Sciatic nerve (tissue), 2 donors: ENCODE measurements at places on chromosomes 3 and 15. TPM values are rescaled to one million over a fixed set of nuclear protein-coding genes. Genes with fewer than 3 reads are reported as not detected.

The EPHB1 gene
- 6.6 TPM for total RNA-seq

DNA sequence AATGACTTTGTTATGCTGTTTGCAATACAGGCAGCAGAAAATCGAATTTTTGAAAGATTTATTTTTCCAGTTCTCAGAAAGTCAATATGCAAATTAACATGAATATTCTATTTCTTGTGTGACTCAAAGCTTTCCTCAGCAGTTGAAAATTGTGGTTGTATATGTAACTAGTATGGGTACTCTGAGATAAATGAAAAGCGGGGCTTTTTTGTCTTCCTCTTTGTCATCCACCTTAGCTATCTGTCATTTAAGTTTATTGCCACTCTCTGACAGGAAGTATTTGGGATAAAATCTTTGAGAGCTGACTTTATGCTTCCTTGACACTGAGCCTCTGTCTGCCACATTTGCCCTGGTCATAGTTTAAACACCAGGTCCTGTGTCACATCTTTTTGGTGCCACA, 91.5 kb downstream of the ATG7 start:
- no peak for DNase-seq

GRCh38 chr15:85800478-85801123, 5.9 kb upstream of the KLHL25 start:
- no peak for DNase-seq

The ACKR4 gene
- total RNA-seq = 3.1 TPM

GRCh38 chr3:32686713-32687112, 1.7 kb downstream of the CNOT10 start:
- DNase-seq = no peak

The PLCD1 gene
- 40.7 TPM for total RNA-seq

The SEMA5B gene
- total RNA-seq = 10.1 TPM

DNA sequence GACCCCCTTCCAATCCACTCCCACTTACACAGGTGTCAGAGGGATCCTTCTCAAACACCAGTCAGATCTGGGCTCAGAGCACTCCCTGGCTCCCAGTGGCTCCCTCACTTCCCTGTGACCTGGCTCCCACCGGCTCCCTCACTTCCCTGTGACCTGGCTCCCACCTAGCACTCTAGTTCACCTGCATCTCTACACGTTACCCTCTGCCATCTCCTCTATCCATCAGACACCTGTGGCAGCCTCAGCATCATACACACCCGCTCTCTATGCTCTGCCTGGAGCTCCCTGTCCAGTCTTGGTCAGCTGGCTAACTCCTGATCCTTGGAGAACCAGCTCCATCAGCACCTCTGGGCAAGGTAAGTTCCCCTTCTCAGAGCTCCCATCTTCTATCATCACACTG, 5.6 kb downstream of the RPP25 start:
- DNase-seq = no peak

GRCh38 chr15:92565351-92566125, 90.0 kb downstream of the FAM174B start:
- DNase-seq = no peak

The TMEM207 gene
- total RNA-seq = not detected

GRCh38 chr3:190182418-190183043, 61.8 kb upstream of the P3H2 start:
- no peak for DNase-seq

The BCL2A1 gene
- 11.6 TPM for total RNA-seq

The GRAMD2A gene
- 6.7 TPM for total RNA-seq

- no peak for DNase-seq
These were observed 1.4 kb upstream of the RASL12 start for GRCh38 chr15:65069179-65069578.

DNA sequence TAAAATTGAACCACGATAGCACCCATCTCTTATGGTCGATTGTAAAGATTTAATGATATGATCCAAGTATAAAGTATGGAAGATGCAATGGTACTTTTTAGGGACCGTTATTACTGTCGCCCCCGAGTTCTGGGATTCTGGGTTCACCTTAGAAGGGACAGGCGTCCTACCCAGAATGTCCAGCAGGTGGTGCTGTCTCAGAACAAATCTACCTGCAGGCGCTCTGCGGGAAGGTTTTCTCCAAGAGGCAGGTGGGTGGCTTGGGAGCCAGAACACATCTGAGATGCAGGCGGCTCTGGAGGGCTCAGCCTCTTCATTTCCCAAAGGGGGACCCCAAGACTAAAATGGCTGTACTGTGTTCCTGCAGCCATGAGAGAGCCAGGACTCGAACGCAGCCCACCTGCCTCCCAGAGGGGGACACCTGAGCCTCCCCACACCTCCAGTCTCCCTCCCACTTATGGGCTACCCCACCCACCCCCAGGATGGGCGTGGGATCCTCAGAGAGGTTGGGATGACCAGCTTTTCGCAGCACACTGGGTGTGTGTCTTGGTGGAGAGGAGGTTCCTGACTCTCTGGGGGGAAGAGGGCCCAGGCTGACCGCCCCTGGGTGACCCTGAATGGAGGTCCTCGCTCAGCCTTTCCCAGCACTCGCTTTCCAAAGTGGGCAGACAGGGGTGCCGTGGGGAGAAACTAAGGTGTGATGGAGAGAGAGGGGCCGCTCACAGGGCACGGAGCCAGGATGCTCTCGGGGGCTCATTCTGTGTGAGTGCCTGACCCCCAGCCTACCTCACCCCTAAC, 28.1 kb upstream of the CORO2B start:
- peak; percentile 88 for DNase-seq

- no peak for DNase-seq
These were observed 2.4 kb downstream of the SLC6A6 start for GRCh38 chr3:14404631-14405359.

The HTR3E gene
- not detected for total RNA-seq

The SOX14 gene
- total RNA-seq = not detected

- DNase-seq = no peak
These were observed 43.3 kb downstream of the ZNF609 start for GRCh38 chr15:64503640-64504039.

DNA sequence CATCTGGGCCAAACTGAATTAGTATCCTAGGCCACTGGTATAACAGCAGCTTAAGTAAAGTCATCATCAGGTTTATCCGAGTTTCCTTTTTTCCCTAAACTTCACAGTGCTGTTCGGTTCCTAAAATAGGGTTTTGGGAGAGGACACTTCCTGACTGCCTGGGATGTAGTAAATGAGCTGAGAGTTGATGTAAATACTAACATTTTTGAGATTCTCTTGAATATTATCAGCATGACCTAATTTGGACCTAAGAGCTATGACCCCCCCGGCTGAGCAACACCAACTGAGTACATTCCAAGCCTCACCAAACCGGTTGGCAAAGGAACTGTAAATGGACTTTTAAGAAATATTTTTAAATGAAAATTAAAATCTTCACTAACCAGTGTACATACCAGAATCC, 78.8 kb downstream of the IL5RA start:
- DNase-seq = no peak

DNA sequence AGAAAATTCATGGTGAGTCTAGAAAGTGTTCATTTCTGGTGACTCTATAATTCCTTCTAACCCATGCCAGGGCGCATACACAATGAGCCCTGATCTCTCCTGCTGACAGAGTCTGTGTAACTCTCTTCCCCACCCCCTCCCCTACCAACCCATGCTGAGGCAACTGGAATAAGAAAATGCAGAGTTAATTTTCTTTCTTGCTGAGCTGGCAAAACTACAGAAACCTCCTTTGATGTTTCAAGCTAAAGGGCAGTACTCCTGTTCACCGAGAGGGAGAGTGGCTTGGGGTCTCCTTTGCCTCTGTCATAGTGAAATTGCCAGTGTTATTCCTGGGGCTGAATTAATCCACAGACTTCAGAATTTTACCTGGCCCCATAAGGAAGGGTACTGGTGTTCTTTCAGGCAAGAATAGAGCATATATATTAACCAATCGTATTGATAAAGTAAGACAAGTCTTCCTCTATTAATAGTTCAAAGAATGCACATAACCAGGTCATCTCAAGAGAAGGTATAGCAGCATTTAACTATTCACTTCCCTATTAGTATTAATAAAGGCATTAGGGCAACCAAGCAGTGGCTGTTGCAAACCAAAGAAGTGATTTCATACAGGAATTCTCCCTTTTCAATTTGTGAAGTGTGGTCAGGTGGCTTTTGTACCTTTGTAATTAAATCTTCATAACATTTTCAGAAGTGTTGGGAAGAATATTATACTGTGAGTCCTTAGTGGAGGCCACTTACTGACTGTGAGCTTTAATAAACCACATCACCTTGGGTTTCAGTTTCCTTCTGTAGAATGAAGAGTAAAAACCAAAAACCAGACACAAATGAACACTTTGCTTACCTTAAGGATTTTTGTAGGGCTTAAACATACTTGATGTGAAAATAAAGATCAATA, 4.1 kb downstream of the GAP43 start:
- no peak for DNase-seq

- peak; percentile 26 for DNase-seq
These were observed 23.0 kb downstream of the ITGA11 start for GRCh38 chr15:68408971-68409370.

- no peak for DNase-seq
These were observed 782.9 kb upstream of the GOLIM4 start for GRCh38 chr3:168878655-168879054.

DNA sequence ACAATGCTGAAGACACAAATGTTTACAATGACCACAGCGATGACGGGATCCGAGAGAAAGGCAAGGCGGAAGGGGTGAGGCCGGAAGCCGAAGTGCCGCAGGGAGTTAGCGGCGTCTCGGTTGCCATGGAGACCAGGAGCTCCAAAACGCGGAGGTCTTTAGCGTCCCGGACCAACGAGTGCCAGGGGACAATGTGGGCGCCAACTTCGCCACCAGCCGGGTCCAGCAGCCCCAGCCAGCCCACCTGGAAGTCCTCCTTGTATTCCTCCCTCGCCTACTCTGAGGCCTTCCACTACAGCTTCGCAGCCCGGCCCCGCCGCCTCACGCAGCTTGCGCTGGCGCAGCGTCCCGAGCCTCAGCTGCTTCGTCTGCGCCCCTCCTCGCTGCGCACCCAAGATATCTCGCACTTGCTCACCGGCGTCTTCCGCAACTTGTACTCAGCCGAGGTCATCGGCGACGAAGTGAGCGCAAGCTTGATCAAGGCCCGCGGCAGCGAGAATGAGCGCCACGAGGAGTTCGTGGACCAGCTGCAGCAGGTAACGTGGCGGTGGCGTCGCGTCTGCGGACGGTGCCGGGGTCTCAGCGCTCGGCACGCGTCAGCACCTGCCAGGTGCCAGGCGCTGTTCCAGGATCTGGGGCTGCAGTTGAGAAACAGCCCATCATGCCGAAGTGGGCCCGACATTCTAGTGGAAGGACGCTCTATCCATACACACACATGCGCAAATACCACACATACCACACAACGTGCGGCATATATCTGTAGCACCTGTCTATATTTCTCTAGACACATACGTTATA, at the start of gene DLEC1:
Gene DLEC1, plus strand, starts transcription at position 108 of the 798 bp plus-strand sequence. Its CDS starts 18 bp downstream, at position 126.
- DNase-seq = peak; percentile 84

The DNASE1L3 gene
- total RNA-seq = 2.0 TPM

- no peak for DNase-seq
These were observed 13.5 kb downstream of the HTR3E start for GRCh38 chr3:184110316-184110725.

The CGNL1 gene
- 38.1 TPM for total RNA-seq

The EFCC1 gene
- total RNA-seq = 1.6 TPM

- DNase-seq = no peak
These were observed 12.0 kb downstream of the CSRNP1 start for GRCh38 chr3:39141171-39141995.

- DNase-seq = no peak
These were observed 15.8 kb upstream of the ARHGEF26 start for GRCh38 chr3:154105218-154105975.

The ERC2 gene
- 1.7 TPM for total RNA-seq

DNA sequence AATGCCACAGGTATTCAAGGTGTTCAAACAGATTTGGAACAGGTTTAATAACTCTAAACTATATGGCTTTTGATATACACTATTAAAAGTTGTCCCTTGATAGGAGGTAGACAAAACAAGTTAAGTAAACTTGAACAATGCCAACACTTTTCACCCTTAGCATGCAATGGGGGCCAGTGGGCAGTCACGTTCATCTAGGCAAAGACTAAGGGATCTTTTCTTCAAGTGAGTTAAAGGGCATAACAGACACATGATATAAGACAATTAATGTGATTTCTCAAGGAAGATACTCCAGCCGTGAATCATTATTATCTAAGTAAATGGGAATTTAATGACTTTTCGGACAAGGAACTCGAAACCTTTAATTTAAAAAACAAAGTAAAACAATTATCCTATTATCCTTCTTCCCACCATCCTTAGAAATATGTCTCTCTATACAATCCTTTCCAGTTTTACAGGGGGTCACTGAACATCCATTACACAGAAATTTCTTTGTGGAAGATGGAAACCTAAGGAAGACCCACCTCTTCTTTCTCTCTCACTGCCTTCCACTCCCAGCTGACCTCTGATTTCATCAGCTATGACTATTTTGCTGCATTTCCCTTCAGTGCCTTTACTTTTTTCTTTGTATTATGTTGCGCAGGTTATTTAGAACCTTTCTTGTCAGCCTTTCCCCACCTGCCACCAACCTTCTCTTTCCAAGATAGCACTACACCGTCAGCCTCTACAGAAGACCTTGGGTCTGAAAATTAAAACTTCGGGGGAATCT, 1.5 kb downstream of the CLDN1 start:
- no peak for DNase-seq

DNA sequence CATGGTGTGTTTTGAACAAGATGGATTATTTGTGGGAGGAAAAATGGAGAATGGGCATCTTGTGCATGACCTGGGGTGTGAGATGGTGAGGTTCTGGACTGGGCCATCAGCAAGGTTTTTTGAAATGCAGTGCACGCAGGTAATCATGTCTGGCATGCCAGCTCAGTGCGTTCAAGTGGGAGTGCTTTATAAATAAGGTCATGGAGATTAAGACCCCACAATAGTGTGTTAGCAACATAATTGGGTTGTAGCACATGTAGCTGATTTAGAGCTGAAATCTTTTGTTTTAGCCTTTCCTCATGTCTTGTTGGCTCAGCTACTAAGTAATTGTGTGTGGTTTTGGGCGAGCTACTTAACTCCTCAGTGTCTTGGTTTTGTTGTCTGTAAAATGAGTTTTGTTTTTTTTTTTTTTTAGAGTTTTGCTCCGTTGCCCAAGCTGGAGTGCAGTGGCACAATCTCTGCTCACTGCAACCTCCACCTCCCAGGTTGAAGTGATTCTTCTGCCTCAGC, 3.9 kb upstream of the CACNA1D start:
- DNase-seq = no peak

The PCLAF gene
- not detected for total RNA-seq

- DNase-seq = no peak
These were observed 343.1 kb upstream of the SEMA6D start for GRCh38 chr15:47374222-47374621.

- DNase-seq = no peak
These were observed 20.0 kb upstream of the LARS2 start for GRCh38 chr3:45368382-45368781.

The FANCD2OS gene
- not detected for total RNA-seq
